ENCODE measurements at places on chromosomes 3 and 15. TPM values are rescaled to one million over a fixed set of nuclear protein-coding genes. Genes with fewer than 3 reads are reported as not detected.

VPS39 gene
- total RNA-seq = 76.2 TPM

TF gene
- 0.43 TPM for total RNA-seq

BTLA gene
- not detected for total RNA-seq

ZNF620 gene
- 1.6 TPM for total RNA-seq

TUSC7 gene
- not detected for total RNA-seq

CSPG5 gene
- 0.11 TPM for total RNA-seq

GUCA1C gene
- not detected for total RNA-seq

TRH gene
- total RNA-seq = 0.13 TPM

GABRA5 gene
- under 0.01 TPM for total RNA-seq

MNS1 gene
- 2.7 TPM for total RNA-seq

IL1RAP gene
- 22.1 TPM for total RNA-seq

NDUFB5 gene
- total RNA-seq = 145 TPM

SNX22 gene
- 0.13 TPM for total RNA-seq

GRM7 gene
- total RNA-seq = not detected

CTXN2 gene
- not detected for total RNA-seq

TJP1 gene
- total RNA-seq = 92.2 TPM

CALML4 gene
- total RNA-seq = 2.2 TPM

MEX3B gene
- total RNA-seq = 3.1 TPM

CAPN3 gene
- 1.9 TPM for total RNA-seq

CCDC32 gene
- total RNA-seq = 27.7 TPM

FSD2 gene
- not detected for total RNA-seq

TRIM42 gene
- total RNA-seq = not detected

SLC9A9 gene
- 24.3 TPM for total RNA-seq

AMIGO3 gene
- 0.32 TPM for total RNA-seq

CNTN4 gene
- not detected for total RNA-seq

SLC12A8 gene
- 1.6 TPM for total RNA-seq

SNURF gene
- total RNA-seq = 11.7 TPM

LRTM1 gene
- total RNA-seq = not detected

ST3GAL6 gene
- 1.3 TPM for total RNA-seq

ISLR gene
- total RNA-seq = 250 TPM

CHDH gene
- total RNA-seq = 3.7 TPM

ADAMTS17 gene
- total RNA-seq = 5.0 TPM

NDUFB4 gene
- total RNA-seq = 54.0 TPM

ECE2 gene
- total RNA-seq = not detected

APBA2 gene
- total RNA-seq = 2.2 TPM

MLH1 gene
- 55.9 TPM for total RNA-seq

STAC gene
- total RNA-seq = 0.13 TPM

CRYGS gene
- total RNA-seq = 1.6 TPM

PLA2G4E gene
- not detected for total RNA-seq

POTEB3 gene
- total RNA-seq = not detected

VGLL3 gene
- total RNA-seq = 15.7 TPM

ITGA11 gene
- 306 TPM for total RNA-seq

THBS1 gene
- 652 TPM for total RNA-seq

Data from articular chondrocyte of knee joint (primary cell).